ENCODE measurements at places on chromosomes 3 and 15.

DNA sequence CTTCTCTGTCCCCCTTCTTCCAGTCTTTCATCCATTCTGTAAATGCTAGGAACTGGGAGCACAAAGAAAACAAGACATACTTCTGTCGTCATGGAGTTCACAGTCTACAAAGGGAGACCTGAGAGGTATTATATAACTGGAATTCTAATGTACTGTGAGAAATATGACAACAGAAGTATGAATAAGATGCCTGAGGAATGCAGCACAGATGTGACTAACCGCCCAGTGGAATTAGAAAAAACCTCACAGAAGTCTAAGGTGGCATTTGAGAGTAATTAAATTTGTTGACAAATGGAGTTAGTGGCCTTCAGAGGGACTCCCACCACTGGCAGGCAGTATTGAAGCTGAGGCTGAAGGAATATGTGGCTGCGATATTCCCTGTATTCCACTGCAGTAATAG lies 168.5 kb upstream of the FAM3D start:
- DNase-seq = no peak

GRCh38 chr3:184738982-184739381 lies 27.1 kb upstream of the MAGEF1 start:
- no peak for DNase-seq

DNA sequence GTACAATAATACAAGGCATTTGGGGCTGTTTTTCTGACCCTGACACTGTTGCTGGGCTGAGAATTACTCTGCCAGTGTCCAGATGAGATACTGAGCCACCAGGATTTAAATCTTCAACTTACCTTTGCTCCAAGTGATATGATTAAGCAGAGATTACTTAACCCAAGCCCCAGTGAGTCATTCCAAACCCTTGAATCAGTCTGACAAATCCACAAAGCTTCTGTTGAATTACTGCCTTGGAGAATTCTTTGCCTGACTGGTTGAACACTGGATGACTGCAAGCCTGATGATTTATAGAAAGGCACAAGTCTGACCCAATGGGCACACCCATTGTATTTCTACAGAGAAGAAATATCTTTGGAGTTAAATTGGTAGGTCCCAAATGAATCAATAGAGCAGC lies 88.2 kb upstream of the TSC22D2 start:
- DNase-seq = no peak

GRCh38 chr3:68448510-68449383 lies 483.6 kb downstream of the TAFA4 start:
- DNase-seq = no peak

GRCh38 chr3:151383956-151384355 lies 597 bp downstream of the P2RY12 start:
- DNase-seq = no peak

DNA sequence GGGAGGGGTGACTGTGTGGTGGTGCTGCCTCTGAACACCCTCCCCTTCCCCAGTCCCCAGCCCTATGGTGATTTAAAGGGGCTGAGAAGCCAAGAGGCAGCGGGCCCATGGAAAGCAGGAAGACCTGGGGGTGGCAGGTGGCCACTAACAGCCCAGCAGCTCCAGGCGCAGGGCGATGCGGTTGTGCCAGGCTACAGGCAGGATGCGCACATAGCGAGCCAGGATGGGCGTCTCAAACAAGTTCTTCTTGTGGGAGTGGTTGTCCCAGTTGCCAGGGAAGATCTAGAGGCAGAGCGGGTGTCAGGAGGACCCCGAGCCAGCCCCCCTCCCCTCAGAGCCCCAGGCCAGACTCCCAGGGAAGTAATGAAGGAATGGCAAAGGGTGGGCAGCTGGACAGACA lies 3.9 kb upstream of the HAPLN3 start:
- DNase-seq = peak; percentile 39

- DNase-seq = peak; percentile 19
Observed at GRCh38 chr15:31503758-31504461, 177.3 kb downstream of the KLF13 start.

Data from right forelimb (tissue), 1 donor.